ENCODE measurements at places on chromosomes 3 and 15.
A peak's percentile ranks its signal among the peaks of the same experiment; 100 is the strongest.

GRCh38 chr3:5437783-5438323 is 250.3 kb downstream of the EDEM1 start:
- no peak for DNase-seq

DNA sequence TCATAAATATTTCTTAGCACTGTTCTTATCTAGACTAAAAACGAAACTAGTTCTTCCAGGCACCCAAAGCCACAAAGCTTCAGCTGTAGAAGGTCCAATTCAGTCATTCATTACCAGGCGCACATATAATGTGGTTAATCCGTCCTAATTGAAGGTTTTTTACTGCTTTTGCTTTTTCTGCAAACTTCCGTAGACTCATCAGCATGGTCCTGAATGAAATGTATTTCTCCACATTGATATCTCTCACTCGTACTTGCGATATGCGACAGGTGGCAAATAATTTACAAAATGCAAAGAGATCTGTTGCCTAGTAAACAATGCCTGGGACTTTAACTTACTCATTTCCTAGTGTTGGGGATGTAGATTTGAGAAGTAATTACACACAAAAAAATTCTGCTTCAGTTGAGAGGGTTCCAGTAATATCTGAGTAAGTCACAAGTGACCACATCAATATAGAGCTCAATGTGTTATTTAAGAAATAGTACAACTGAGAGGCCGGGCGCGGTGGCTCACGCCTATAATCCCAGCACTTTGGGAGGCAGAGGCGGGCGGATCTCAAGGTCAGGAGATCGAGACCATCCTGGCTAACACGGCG is 75.0 kb upstream of the MBNL1 start:
- DNase-seq = no peak

DNA sequence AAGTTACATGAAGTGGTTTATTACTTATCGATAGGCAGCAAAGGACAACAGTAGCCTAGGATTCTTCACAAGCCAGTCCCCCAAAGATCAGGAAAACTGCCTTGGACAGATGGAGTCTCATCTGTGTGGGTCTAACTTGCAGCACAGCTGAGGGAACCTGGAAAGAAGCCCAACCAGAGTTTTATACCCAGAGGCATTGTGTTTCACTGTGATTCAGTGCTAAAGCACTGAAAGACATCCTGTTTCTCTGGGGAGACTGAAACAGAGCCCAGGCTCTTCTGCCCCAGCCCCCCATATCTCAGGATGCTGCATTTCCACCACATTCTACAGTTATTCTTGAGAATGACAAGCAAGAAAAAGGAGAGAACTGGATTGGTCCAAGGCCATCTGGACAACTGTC is 48.2 kb upstream of the PYDC2 start:
- peak; percentile 95 for DNase-seq

- no peak for DNase-seq
Observed at GRCh38 chr15:62873203-62873602, 169.3 kb upstream of the TPM1 start.

All from HT1080 (cell line).